Hepatocyte (in vitro differentiated cells): ENCODE measurements at places on chromosomes 7 and 10. TPM values are rescaled to one million over a fixed set of nuclear protein-coding genes. Genes with fewer than 3 reads are reported as not detected.
A peak's percentile ranks its signal among the peaks of the same experiment; 100 is the strongest.

DNA sequence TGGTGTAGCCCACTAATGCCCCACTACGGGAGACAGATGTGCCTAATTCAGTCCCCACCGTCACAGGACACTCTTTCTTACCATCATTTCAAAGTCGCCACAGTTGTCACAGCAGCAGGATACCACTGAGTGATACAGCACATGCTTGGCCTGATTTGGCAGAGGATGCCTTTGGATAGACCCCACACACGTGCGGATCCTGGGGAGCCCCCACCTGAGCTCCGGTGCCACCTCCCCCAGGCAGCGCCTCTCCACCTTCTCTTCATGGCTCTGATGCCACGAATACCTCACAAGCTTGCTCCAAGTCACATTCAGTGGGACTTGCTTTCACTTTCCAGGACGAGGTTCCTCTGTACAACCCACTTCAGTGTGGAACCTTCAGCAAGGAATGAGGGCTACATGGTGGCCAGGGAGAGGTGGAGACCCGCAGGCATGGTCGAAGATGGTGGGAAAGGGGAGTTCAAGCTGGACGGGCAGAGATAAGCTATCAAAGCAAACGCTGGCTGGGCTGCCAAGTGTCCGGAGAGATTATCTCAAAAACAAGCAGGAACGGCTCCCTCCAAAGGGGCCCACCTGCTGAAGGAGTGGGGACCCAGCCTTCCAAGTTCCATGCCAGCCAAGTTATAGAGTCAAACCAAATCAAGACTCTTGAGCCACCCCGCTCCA lies 107.4 kb downstream of the ZRANB1 start:
- peaks cover 42% of the 10 kb centered on the region for H3K4me1 ChIP-seq
- H3K36me3 ChIP-seq: no peaks in the 10 kb centered on the region
- H3K27me3 ChIP-seq: no peaks in the 10 kb centered on the region

Gene FAM237B
- total RNA-seq: not detected in 2 replicates

DNA sequence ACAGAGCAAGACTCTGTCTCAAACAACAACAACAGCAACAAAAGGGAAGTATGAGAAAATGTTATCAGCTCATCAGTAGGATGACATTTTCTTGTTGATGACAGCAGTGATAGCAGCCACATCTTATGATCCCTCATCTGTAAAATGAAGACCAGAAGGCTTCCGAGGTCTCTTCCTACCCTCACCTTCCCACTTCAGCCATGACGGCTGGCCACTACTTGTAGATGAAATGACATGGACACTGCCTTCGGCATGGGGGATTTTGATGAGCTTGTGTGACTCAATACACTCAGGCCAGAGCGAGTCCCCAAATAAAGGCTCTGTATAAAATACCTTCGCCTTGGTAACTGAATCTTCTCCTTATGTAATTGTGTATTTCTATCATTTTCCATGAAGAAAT lies 6.7 kb downstream of the ECHDC3 start:
- H3K4me1 ChIP-seq: no peaks in the 10 kb centered on the region
- DNase-seq: no peak
- no peak overlapping the region for H3K27ac ChIP-seq
- H3K27me3 ChIP-seq: no peaks in the 10 kb centered on the region
- H3K36me3 ChIP-seq: no peaks in the 10 kb centered on the region

DNA sequence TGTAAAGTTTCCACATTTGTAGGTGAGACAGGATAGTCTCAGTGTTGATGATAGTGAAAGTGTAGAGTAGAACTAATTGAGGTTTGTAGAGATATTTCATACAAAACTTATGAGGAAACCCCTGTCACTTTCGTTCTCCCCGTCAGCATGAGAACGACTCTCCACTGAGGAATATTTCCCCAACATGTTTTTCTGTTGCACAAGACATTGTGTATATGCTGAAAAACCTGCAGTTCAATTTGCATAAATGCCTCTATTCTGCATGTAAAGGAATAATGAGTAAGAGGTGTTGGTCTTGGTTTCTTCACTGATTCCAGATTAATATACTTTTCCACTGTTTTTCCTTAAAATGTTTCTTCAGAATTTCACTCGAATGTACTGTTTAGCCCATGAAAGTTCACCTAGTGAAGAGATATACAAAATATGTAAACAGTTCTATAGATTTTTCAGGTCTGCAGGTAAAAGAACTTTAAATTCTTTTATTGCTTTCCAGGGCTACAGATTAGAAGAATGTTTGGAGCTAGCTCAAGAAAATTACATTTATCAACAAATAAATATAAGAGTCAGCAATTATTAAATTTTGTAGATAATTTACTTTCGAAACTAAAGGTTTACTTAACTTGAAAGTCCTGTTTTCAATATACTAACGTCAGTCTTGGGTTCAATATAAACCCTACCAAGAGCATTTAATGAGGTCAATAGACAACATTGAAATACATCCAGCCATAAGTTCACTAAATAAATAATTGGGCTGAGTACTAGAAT lies 37.2 kb downstream of the HEPACAM2 start:
- no peaks in the 10 kb centered on the region for H3K27me3 ChIP-seq
- H3K36me3 ChIP-seq: no peaks in the 10 kb centered on the region
- H3K4me3 ChIP-seq: no peak overlapping the region
- no peak overlapping the region for H3K27ac ChIP-seq

Gene CALML5
- total RNA-seq: not detected in 2 replicates

- no peak overlapping the region for H3K4me3 ChIP-seq
- no peak overlapping the region for H3K27ac ChIP-seq
- H3K27me3 ChIP-seq: no peaks in the 10 kb centered on the region
Observed at GRCh38 chr7:31815796-31816195, 128.8 kb downstream of the PPP1R17 start.

- DNase-seq: no peak
- H3K4me1 ChIP-seq: no peaks in the 10 kb centered on the region
- no peak overlapping the region for H3K27ac ChIP-seq
- no peak overlapping the region for H3K4me3 ChIP-seq
Observed at GRCh38 chr7:106218546-106218945, 66.2 kb downstream of the NAMPT start.

DNA sequence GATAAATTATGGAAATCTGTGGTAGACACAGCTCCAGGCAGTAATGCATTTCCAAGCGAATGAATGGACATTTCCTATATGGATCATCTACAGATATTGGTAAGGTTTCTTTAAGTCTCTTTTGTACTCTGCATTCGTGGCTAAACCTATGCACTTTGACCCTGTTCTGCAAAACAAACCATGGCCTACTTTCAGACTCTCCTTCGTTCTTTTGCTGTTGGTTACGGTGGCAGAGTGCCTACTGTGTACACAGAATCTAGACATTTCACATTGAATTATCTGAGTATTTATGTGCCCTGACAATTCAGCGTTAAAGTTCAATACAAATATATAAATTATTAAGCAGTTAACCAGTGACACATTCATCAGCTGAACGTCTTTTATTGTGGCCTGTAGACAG lies 93.3 kb downstream of the MGMT start:
- no peaks in the 10 kb centered on the region for H3K36me3 ChIP-seq
- no peak overlapping the region for H3K4me3 ChIP-seq
- no peak overlapping the region for H3K27ac ChIP-seq
- no peaks in the 10 kb centered on the region for H3K27me3 ChIP-seq
- no peak for DNase-seq

- H3K27ac ChIP-seq: no peak overlapping the region
- no peak for DNase-seq
- no peak overlapping the region for H3K4me3 ChIP-seq
- H3K27me3 ChIP-seq: no peaks in the 10 kb centered on the region
- no peaks in the 10 kb centered on the region for H3K36me3 ChIP-seq
Observed at GRCh38 chr10:51619365-51619764, 80.0 kb downstream of the CSTF2T start.

Gene GIMAP1
- 0.20 TPM in 1 of 2 replicates, not detected in the other for total RNA-seq

Gene PTPN20
- 0.32 and 0.60 TPM in 2 replicates for total RNA-seq

DNA sequence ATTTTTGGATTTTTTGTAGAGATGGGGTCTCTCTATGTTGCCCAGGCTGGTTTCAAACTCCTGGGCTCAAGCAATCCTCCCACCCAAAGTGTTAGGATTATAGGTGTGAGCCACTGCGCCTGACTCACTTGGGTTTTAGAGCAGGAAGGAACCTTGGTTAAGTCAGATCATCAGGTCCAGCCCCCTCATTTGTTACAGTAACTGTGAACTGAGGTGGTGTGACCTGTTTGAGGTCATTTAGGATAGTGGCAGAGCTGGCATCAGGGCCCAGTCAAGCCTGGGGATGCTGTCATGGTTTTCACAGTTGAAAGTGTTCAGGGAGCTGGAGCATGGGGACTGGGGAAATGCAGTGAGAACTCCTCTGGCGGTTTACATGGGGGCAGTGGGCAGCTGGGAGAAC lies 159.6 kb downstream of the TAX1BP1 start:
- no peak for DNase-seq
- H3K27ac ChIP-seq: no peak overlapping the region
- H3K27me3 ChIP-seq: no peaks in the 10 kb centered on the region
- no peak overlapping the region for H3K4me3 ChIP-seq
- H3K36me3 ChIP-seq: no peaks in the 10 kb centered on the region

Gene ZNF804B
- 0.08 TPM in 1 of 2 replicates, not detected in the other for total RNA-seq

- H3K4me3 ChIP-seq: no peak overlapping the region
- peaks cover 12% of the 10 kb centered on the region for H3K4me1 ChIP-seq
- no peaks in the 10 kb centered on the region for H3K27me3 ChIP-seq
- H3K36me3 ChIP-seq: no peaks in the 10 kb centered on the region
- DNase-seq: peak; percentile 22
- H3K27ac ChIP-seq: no peak overlapping the region
Observed at GRCh38 chr7:143322760-143323633, 7.1 kb downstream of the CLCN1 start.

GRCh38 chr7:771234-772004 lies 44.3 kb upstream of the PRKAR1B start:
- no peak overlapping the region for H3K4me3 ChIP-seq
- peaks cover 21% of the 10 kb centered on the region for H3K4me1 ChIP-seq
- H3K27ac ChIP-seq: peak overlapping the region; percentile 90
- H3K36me3 ChIP-seq: no peaks in the 10 kb centered on the region
- H3K27me3 ChIP-seq: no peaks in the 10 kb centered on the region

DNA sequence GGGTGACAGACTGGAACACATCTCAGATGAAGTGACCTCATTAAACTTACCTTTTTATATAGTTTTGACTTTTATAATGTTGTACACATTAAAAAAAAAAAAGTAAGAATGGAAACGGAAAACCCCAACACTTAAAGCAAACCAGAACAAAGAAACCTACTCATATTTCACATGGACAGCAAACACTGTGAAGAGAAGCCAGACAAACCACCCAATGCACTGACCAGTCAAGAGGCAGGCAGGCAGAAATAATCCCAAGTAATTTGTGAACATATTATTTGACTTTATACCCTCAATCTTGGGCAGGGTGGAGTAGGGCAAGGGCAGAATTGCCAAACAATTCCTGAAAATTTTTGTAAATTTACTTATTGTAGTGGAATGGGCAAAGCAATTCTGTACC lies 39.8 kb downstream of the WAPL start:
- no peak overlapping the region for H3K27ac ChIP-seq
- no peaks in the 10 kb centered on the region for H3K4me1 ChIP-seq
- no peaks in the 10 kb centered on the region for H3K36me3 ChIP-seq
- no peak overlapping the region for H3K4me3 ChIP-seq
- DNase-seq: no peak
